ENCODE measurements at places on chromosomes 5 and 9. TPM values are rescaled to one million over a fixed set of nuclear protein-coding genes. Genes with fewer than 3 reads are reported as not detected.

The SLC44A1 gene
- total RNA-seq = 18.7 TPM

The ESM1 gene
- total RNA-seq = 2.5 TPM

The GFPT2 gene
- total RNA-seq = 57.5 TPM

The LRRC14B gene
- total RNA-seq = not detected

The CLK4 gene
- total RNA-seq = 5.4 TPM

The SLC25A2 gene
- total RNA-seq = not detected

The SLC34A3 gene
- not detected for total RNA-seq

The CARD9 gene
- 1.9 TPM for total RNA-seq

The TSPAN17 gene
- total RNA-seq = 22.2 TPM

The DOCK8 gene
- total RNA-seq = under 0.01 TPM

The CYLC2 gene
- not detected for total RNA-seq

The ISL1 gene
- total RNA-seq = not detected

The ECM2 gene
- 0.50 TPM for total RNA-seq

The PLGRKT gene
- total RNA-seq = 35.4 TPM

The ORM2 gene
- not detected for total RNA-seq

The F2RL2 gene
- total RNA-seq = 8.3 TPM

The DIMT1 gene
- total RNA-seq = 33.0 TPM

The EIF4EBP3 gene
- 3.9 TPM for total RNA-seq

The TMEM215 gene
- total RNA-seq = not detected

The BAAT gene
- total RNA-seq = under 0.01 TPM

The PCDHB9 gene
- not detected for total RNA-seq

The DBH gene
- not detected for total RNA-seq

The ADAMTSL1 gene
- 39.1 TPM for total RNA-seq

The TEX48 gene
- total RNA-seq = not detected

The S1PR3 gene
- total RNA-seq = 26.6 TPM

The SMIM15 gene
- total RNA-seq = 50.2 TPM

The STPG3 gene
- not detected for total RNA-seq

The SQSTM1 gene
- 160 TPM for total RNA-seq

The ZNF618 gene
- 6.4 TPM for total RNA-seq

The TLE4 gene
- total RNA-seq = 14.0 TPM

The SETX gene
- total RNA-seq = 16.5 TPM

The FRMD3 gene
- 0.59 TPM for total RNA-seq

The PCDHB13 gene
- under 0.01 TPM for total RNA-seq

The IFNA16 gene
- total RNA-seq = not detected

The PCDHGC5 gene
- 0.30 TPM for total RNA-seq

The CDH10 gene
- not detected for total RNA-seq

The IL9 gene
- not detected for total RNA-seq

The TOR1B gene
- 25.1 TPM for total RNA-seq

The TRPM6 gene
- total RNA-seq = under 0.01 TPM

The IL4 gene
- not detected for total RNA-seq

The ANKRD18B gene
- 0.17 TPM for total RNA-seq

The TOMM5 gene
- 209 TPM for total RNA-seq

The ARHGEF37 gene
- 0.34 TPM for total RNA-seq

The CORO2A gene
- total RNA-seq = 2.1 TPM

The LRRC19 gene
- not detected for total RNA-seq

The IL5 gene
- not detected for total RNA-seq

The PCDHA4 gene
- total RNA-seq = under 0.01 TPM

The LHX3 gene
- total RNA-seq = not detected

The SLC22A4 gene
- total RNA-seq = 1.7 TPM

The C5orf24 gene
- total RNA-seq = 25.9 TPM

The S100Z gene
- total RNA-seq = not detected

The SLC1A3 gene
- total RNA-seq = 2.7 TPM

The CDH9 gene
- not detected for total RNA-seq

The SLC35A4 gene
- total RNA-seq = 38.8 TPM

The FAM221B gene
- total RNA-seq = not detected

The HTR1A gene
- total RNA-seq = not detected

The FAM78A gene
- 0.30 TPM for total RNA-seq

The IRX4 gene
- not detected for total RNA-seq

Data from bronchus fibroblast of lung (primary cell).